ENCODE measurements at places on chromosomes 11 and 22.
A peak's percentile ranks its signal among the peaks of the same experiment; 100 is the strongest.

DNA sequence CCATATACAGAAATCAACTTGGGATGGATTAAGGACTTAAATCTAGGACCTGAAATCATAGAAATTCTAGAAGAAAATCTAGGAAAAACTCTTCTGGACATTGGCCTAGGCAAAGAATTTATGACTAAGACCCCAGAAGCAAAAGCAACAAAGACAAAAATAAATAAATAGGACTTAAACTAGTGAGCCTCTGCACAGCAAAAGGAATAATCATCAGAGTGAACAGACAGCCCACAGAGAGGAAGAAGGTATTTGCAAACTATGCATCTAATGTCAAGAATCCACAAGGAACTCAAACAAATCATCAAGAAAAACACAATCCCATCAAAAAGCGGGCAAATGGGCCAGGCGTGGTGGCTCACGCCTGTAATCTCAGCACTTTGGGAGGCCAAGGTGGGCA lies 32.4 kb downstream of the TTC28 start:
- DNase-seq, result no peak

GRCh38 chr11:118497831-118498230 lies 29.4 kb upstream of the TTC36 start:
- no peak for DNase-seq

- no peak for DNase-seq
These were observed 103.2 kb downstream of the SLC1A2 start for GRCh38 chr11:35316161-35316560.

- no peak for DNase-seq
These were observed 50.1 kb upstream of the MUC15 start for GRCh38 chr11:26622181-26622580.

DNA sequence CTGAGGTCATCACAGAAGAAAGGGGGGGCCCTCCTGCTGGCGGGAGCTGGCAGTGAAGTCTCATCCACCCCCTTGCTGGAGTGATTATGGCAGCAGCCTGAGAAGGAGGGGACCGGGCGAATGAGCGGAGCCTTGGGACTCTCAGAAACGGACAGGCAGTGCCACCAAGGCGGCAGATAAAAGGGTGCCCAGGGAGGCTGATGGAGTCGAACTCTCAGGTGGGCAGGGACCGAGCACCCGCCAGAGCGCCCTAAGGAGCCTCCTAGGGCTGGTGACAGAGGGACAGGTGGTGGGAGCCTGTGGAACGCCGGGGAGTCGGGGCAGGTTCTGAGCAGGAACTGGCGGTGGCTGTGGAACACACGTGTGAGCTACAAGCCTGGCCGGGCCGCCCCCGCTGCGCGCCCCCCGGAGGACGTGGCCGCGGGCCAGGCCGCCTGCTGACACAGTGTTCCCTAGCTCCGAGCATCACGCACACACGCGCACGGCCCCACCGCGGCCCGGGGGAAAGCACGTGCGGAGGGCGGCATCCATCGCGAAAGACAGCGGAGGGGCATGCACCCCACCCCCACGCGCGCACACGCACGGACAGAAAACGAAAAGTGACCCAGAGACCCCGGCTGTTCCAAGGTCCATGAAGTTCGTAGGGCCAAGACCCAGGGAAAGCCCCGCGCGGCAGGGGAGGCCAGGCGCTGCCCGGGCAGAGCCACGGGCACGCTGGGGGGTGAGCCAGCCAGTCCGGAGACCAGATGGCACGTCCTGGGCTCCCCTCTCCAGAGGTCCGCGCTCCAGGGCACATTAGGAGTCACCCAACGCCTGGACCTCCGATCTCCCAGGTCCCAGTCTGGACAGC lies 1.0 kb downstream of the VWCE start:
- no peak for DNase-seq

GRCh38 chr11:119722281-119722794 lies 6.7 kb downstream of the NECTIN1 start:
- DNase-seq, result no peak

- no peak for DNase-seq
These were observed 100.0 kb downstream of the NTM start for GRCh38 chr11:131470216-131470925.

- DNase-seq, result peak; percentile 36
These were observed 581 bp upstream of the EIF3L start for GRCh38 chr22:37848587-37849088.

DNA sequence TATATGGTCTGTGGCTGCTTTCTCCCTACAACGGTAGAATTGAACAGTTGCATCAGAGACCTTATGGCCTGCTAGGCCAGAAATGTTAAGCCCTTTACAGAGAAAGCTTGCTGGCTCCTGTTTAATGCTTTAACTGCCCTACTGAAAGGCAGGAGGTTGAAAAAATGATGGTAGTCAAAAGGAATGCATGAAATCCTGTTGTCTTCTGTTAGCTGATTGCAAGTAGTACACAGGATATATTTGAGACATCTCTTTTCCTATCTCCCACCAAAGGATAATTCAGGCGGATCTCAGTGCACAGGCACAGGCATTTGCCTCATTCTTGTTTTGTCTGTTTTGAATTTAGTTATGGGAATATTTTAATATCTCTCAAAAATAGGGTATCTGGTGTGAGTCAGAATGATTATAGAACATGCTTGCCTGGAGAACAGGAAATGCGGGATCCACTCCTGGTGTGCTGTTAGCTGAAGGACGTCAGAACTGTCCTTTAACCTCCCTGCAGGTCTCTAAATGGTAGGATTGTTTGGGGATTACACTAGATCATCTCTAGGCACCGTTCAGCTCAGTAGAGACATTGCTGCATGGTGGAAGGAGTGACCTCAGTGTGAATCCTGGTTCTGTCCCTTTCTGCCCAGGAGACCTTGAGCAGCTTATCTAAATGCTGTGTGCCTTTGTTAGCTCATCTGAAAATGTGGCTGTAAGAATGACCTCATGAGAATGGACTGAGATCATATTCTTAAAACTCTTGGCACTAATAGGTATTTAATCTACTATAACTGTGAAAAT lies 49.5 kb downstream of the PACS1 start:
- DNase-seq, result no peak

- DNase-seq, result peak; percentile 48
These were observed 23.5 kb upstream of the TH start for GRCh38 chr11:2194877-2195755.

DNA sequence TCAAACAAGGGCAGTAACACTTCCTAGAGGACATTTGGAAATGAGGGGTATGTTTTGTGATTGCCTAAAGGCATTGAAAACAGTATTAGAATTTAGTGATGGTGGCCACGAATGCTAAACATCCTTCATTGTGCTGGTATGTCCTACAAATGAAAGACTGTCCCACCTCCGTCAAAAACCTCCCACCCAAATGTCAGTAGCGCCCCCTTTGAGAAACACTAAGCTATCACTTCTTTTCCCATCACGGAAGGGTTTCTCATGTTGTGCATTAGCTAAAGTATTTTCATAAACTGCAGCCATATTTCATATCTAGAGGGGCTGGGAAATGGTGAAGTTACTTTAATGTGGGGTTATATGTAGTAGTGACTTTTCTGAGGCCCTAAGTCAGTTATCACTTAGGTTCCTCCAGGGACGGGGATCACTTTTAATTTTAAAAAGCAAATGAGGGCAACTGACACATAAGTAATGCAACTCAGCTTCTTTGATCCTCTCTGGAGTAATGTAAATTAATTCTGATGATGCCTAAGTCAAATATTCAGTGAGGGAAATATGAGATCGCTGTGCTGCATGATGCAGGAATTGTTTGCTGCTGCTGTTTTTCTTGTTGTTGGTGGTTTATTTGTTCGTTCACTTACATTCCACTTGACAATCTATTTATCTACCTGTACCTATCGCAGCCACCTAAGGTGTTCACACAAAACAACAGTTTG lies 1403.4 kb upstream of the TENM4 start:
- DNase-seq, result no peak

- DNase-seq, result no peak
These were observed 97.3 kb downstream of the GUCY1A2 start for GRCh38 chr11:106920899-106921509.

- no peak for DNase-seq
These were observed at the start of gene ARHGAP32 for GRCh38 chr11:129192150-129192549. TSS of gene ARHGAP32 (minus strand) at chr11:129192325. CDS start at chr11:129192198, 127 bp downstream.

DNA sequence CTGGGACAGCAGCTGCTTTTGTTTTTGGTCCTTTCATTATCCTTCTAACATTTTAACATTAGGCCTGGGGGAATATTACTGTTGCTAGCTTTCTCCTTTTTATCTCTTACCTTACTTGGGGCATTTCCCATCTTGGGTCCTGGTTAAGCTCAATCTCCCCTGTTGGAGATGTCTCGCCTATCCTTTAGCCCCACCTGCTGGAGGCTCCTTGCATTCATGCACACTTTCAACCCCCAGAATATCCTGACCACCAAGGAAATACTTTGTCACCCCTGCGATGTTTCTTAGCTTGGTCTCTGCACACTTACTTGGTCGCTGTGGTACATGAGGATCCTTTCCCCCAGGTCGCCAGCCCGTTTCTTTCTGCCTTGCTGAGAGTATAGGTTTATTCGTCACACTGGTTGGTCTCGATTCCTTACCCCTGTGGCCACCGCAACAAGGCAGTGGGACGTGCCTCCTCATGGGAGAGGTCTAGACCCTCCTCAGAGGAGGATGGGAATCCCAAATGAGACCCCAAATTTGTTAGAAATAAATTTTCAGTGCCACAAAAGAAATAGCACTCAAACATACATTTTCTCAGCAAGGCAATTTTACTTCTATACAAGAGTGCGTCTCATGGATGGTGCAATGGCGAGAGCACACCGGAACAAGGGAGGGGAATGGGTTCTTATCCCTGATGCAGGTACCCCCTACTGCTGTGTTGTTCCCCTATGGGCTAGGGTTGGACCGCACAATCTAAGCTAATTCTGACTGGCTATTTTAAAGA lies 5.4 kb upstream of the TXN2 start:
- DNase-seq, result peak; percentile 66

GRCh38 chr11:2528301-2529050 lies 83.7 kb downstream of the KCNQ1 start:
- no peak for DNase-seq

DNA sequence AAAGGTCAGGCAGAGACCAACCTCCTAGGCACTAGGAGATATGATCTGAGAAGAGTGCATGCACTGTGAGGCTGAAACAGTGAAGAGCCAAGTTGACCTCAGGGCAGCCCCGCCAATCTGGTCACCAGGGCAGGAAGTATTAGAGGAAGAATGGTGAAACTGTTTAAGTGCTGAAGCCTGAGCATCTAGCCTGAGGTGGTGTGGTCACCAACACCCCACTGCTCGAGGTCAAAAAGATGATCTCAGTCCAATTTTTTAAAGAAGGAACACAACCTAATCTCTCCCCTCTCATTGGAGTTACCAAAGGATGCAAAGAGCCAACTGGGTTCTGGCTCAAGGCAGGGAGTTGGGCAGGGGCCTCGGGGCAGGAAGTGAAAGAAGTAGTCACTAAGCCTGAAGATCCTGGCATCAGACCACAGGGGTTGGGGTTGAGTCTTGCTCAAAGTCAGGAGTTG lies 4.0 kb downstream of the APBB1 start:
- DNase-seq, result no peak

GRCh38 chr11:46755962-46756361 lies 36.9 kb downstream of the F2 start:
- no peak for DNase-seq

DNA sequence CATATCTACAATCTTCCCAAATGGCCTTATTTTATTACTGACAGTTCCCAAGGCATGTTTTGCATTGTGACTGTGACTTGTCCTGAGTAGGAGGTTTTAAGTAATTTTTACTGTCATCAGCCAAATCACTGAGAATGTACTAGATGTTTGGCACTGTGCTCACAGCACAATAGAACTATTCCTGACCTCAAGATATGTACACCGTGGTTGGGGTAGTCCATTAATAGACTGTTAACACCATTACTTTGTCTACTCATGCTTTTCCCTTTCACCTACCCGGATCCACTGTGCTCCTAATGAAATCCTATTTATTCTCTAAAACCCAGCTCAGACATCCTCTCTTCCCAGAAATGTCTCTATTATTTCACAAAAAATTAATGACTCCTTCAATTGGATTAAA lies 168.7 kb upstream of the TENM4 start:
- DNase-seq, result no peak

GRCh38 chr22:43173976-43174720 lies 12.8 kb downstream of the TTLL12 start:
- no peak for DNase-seq

GRCh38 chr11:748007-748359 lies 719 bp downstream of the TALDO1 start:
- no peak for DNase-seq

GRCh38 chr22:42194953-42195352 lies 64.3 kb upstream of the CYP2D6 start:
- DNase-seq, result no peak

DNA sequence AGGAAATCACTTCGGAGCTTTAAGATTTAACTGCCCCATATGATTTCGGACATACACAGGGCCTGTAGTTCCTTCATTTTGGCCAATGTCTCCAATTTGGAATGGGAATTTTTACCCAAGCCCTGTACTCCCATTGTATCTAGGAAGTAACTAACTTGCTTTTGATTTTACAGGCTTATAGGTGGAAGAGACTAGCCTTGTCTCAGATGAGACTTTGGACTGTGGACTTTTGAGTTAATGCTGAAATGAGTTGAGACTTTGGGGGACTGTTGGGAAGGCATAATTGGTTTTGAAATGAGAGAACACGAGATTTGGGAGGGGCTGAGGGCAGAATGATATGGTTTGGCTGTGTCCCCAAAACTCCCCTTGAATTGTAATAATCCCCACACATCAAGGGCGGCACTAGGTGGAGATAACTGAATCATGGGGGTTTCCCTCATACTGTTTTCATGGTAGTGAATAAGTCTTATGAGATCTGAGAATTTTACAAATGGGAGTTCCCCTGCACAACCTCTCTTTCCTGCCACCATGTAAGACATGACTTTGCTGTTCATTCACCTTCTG lies 130.5 kb downstream of the LARGE1 start:
- DNase-seq, result no peak

- DNase-seq, result no peak
These were observed 42.2 kb downstream of the TRIOBP start for GRCh38 chr22:37739035-37739434.

- no peak for DNase-seq
These were observed 56.1 kb upstream of the FADD start for GRCh38 chr11:70146895-70147520.

GRCh38 chr11:132904607-132905006 lies 627.7 kb downstream of the OPCML start:
- DNase-seq, result no peak

- no peak for DNase-seq
These were observed 9.7 kb upstream of the MPPED1 start for GRCh38 chr22:43402128-43402527.

GRCh38 chr11:67438158-67438902 lies 848 bp upstream of the PTPRCAP start:
- peak; percentile 66 for DNase-seq

DNA sequence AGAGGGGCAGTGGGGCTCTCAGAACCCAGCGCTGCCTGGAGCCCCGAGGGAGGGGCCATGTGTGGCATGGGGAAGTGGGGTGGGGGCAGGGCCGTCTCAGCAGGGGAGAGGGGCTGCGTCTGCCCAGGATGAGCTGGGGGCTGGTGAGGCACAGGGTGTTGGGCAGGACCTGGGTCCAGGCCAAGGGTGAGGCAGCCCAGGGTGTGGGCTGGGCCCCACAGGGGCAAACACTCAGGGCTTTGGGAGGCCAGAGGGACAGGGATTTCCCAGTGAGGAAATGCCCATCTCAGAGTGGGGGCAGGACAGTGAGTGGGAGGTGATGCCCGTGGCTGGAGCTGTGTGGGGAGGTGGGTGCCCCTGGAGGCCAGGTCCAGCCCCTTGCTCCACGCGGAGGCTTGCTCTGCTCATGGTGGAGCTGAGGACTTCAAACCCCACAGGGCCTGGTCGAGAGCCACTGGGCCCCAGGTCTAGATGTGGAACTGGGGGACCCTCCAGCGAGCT lies 5.4 kb downstream of the PLXNB2 start:
- no peak for DNase-seq

GRCh38 chr22:47604563-47604962 lies 842.1 kb downstream of the TBC1D22A start:
- DNase-seq, result no peak
